ENCODE measurements at places on chromosomes 11 and 22. TPM values are rescaled to one million over a fixed set of nuclear protein-coding genes. Genes with fewer than 3 reads are reported as not detected.

Gene TRIM51
- polyA plus RNA-seq, result not detected

Gene OR6A2
- polyA plus RNA-seq, result not detected

Gene ACRV1
- polyA plus RNA-seq, result not detected

Gene MAJIN
- polyA plus RNA-seq, result not detected

All from sigmoid colon (tissue), 7 donors.